Activated T-helper 1 cell treated with anti-CD3 and anti-CD28 coated beads, Interleukin-2, amount 50 U/mL, for 16 hours (primary cell): ENCODE measurements at places on chromosomes 13 and 19.

DNA sequence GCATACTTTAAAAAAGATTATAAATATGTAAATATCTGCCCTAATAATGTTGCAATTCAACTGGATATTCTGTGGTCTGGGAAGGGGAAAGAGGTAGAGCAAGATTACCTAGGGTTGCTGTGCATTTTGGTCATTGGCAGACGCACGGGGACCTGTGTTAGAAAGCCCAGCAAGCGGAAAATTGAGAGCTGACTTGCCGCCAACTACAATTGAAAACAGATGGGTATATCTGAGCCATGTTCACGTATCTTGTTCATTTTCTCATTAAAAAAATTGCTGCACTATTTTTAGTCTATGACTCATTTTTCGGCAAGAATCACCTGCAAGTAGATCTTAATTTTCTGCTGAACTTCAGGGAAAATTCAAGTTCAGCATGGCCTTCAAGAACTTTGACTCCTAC lies 308.5 kb upstream of the TMTC4 start:
- DNase-seq, result no peak

DNA sequence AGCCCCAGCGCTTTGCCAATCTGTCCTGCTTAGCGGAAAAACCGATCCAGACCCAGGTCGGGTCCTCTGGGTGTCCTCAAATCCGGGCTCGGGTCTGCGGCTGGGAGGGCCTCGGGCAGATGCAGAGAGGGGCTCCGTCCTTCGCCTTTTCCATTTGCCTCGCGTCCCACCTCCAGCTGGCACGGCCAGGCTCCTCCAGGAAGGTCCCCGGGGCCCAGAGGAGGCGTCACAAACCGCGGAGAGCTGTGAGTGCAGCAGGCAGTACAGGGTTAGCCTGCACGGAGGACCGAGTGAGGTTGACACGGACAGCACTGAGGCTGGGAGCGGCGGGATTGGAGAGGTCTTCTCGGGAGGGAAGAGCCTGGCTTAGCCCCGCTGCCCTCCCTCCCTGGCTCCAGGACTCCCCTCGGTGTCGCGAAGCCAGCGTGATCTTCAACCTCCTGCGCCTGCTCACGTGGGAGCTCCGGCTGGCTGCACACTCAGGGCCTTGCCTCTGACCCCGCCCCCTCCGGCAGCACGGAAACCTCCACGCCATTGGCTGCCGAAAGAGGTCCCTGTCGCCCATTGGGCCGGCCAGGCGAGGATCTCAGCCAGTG lies 2.8 kb upstream of the IFNL2 start:
- DNase-seq, result no peak

GRCh38 chr19:8262431-8262830 lies 45.7 kb downstream of the CD320 start:
- DNase-seq, result no peak

GRCh38 chr19:53396525-53396868 lies 1.5 kb downstream of the ZNF765 start:
- DNase-seq, result no peak

DNA sequence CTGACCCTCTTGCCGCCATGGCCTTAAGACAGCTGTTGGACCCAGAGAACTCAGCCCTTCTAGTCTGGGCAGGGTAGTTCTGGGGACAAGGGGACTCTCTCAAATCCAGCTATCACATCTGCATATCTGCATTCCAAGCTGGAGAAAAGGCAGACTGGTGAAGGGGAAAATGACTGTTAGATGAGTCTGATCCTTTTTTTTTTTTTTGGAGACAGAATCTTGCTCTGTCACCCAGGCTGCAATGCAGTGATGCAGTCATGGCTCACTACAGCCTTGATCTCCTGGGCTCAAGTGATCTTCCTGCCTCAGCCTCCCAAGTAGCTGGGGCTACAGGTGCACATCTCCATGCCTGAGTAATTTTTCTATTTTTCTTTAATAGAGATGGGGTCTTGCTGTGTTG lies 114.3 kb downstream of the SIPA1L3 start:
- DNase-seq, result no peak

GRCh38 chr19:4115818-4116385 lies 8.0 kb downstream of the MAP2K2 start:
- no peak for DNase-seq

DNA sequence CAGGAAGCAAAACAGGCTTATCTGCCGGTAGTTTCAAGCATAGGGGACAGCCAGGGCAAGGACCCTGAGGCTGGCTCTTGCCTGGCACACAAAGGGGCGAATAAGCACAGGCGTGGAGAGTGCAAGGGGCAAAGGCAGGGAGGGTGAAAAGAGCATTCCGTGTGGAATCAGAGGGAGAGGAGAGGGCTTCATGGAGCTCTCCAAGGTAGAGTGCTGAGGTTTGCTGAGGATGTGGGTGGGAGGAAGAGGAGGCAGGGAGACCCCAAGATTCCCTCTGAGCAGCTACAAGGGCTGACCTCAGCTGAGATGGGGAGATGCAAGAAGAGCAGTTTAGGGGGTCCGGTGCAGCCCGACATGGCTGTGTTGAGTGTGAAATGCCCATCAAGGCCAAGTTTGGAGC lies 36.5 kb upstream of the ZNRF4 start:
- DNase-seq, result no peak
